ENCODE measurements at places on chromosomes 5 and 9. TPM values are rescaled to one million over a fixed set of nuclear protein-coding genes. Genes with fewer than 3 reads are reported as not detected.
A peak's percentile ranks its signal among the peaks of the same experiment; 100 is the strongest.

DNA sequence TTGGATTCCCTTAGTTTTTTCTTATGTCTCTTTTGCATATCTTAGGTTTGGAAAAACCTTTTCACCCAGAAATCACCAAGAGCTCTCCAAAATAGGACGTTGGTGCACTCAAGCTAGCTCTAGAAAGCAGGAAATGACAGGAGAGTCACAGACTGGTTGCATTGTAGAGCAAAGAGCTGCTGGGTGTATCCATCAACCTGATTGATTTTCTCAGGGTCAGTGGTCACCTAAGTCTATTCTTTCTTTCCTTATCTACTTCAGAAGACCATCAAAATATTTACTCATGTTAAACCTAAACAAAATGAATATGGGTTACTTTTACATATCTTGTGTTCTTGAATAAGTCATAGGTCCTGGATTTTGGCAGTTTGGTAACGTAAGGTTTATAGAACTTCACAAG, 14.9 kb downstream of the SLC26A2 start:
- no peak for DNase-seq

- no peak for DNase-seq
Observed at GRCh38 chr5:88085462-88085861, 183.2 kb downstream of the TMEM161B start.

- DNase-seq = no peak
Observed at GRCh38 chr9:98456156-98456613, 200.7 kb upstream of the TBC1D2 start.

DNA sequence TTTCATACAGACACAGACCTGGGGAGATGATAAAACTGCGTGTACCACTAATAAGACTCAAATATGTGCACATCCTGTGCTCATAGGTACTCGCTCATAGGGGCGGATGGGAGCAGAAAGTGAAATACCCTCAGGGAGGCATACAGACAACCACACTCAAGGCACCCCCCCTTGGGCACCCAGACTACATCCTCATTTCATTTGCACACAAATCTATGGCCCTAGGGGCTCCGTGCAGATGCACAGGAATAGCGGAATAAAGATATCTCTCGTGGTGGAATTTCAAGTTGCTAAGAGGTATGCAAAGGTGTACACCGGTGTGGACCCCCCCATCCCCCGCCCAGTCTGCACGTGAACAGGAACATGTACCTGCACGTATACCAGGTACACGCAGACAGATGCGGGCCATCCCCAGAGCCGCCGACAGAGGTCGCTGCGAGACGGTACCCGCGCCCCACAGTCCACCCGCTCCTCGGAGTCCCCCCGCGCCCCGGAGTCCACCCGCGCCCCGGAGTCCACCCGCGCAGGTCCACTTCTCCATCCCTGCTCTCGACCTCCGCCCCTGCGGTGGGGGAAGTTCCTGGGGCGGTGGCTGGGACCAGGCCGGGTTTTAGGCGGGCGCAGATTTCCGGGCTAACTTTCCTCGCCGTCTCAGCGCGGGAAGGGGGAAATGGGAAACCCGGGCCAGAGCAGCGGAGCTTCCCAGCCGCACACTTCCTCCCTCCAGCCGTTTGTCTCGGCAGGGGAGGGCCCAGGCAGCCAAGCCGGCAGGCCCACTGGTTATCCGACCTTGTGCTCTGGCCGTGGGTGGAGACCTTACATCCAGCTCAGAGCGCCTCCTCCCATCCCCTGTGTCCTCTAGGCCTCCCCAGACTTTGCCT, 1.0 kb upstream of the IL12B start:
- DNase-seq = peak; percentile 92

DNA sequence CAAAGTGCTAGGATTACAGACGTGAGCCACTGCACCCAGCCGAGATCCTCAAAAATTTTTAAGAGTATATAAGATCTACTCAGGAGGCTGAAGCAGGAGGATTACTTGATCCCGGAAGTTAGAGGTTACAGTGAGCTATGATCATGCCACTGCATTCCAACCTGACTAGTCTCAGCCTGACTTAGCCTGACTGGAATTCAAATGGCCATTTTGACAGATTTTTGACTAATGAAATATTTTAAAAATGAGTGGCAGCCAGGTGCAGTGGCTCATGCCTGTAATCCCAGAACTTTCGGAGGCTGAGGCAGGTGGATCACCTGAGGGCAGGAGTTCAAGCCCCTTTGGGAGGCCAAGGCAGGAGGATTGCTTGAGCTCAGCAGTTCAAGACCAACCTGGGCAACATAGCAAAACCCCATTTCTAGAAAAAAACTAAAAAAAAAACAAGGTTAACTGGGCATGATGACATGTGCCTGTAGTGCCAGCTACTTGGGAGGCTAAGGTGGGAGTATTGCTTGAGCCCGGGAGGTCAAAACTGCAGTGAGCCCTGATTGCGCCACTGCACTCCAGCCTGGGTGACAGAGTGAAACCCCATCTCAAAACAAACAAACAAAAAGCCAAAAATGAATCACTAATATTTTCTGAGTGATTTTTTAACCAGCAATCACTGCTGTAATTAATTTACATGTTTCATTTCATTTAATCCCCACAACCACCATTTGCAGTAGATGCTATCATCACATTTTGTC, 16.6 kb downstream of the ATOX1 start:
- no peak for DNase-seq

DNA sequence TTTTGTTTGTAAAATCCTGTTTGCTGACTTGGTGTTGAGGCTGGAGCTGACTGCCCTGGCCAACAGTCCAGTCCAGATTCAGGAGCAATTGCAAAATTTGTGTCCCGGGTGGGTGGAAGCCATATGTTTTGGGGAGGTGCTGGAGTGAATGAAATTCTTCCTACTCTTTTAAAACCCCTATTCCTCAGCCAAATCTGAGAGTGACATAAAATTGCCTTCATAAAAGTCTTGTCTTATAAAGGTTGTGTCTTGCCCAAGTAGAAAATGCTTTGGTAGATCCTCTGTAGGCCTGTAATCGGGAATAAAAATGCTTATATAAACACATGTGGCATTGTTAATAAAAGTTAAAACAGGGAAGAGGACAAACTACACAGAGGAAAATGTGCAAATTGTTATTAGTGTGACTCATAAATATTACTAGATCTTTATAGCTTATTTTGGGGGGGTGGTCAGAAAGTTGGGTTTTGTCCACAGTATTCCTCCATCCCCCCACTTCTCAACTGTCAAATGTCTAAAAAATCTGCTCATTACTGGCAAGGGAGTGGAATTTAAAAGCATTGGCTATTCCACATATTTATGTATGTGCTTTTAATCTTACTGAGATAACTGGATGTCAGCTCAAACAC, 45.6 kb downstream of the NNT start:
- no peak for DNase-seq

- no peak for DNase-seq
Observed at GRCh38 chr5:32449262-32449661, 4.7 kb upstream of the ZFR start.

The CDH12 gene
- total RNA-seq = not detected

GRCh38 chr9:15843931-15844330, 291.1 kb downstream of the CCDC171 start:
- DNase-seq = no peak

The DCANP1 gene
- not detected for total RNA-seq

DNA sequence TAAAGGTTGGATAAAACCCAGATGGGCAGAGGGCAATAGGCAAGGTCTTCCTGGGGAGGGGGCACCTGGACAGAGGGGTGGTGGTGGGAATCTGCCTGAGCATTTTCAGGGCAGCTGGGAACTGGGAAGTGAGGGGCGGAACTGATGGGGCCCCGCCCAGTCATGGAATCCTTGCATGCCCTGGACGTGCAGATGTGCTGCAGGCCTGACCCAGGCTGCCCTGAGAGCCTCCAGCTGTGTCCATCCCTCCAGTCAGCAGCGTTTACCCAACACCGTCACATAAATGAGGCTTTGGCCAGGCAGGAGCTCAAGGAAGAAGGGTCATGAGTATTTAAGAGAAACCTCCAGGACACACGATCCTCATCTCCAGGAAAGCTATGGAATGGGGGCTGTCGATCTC, 70.3 kb downstream of the DAB2IP start:
- DNase-seq = no peak

DNA sequence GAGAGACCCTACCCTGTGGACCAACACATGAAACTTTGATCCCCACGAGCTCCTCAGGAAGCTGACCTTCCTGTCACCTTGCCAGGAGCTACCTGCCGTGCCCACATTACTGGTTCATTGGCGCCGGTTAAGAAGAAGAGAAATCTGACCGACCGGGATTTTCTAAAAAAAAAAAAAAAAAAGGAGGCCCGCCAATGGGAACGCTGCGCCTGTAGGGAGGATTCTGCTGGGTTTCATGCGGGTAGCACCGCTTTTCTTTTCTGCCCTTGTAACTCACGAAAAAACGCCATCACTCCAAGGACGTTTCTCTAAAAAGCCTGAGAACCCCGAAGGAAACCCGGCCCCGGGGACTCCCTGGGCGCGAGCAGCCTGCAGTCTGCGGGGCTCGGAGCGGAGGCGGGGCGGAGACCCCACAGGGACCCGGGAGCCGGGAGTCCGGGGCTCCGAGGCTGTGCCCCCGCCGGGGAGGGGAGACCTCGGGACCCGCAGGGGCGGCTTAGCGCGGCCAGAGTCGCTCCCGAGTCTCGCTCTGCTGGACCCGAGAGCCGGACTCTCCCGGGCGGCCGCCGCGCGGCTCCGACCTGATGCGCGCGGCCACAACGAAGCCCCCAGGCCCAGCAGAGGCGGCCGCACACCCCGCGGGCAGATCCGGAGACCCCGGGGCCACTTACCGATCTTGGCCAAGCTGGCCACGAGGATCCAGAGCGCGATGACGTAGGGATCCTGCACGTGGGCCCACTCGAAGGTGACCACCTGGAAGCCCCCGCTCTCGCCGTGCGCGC, 617 bp downstream of the SLC9A3 start:
- no peak for DNase-seq

DNA sequence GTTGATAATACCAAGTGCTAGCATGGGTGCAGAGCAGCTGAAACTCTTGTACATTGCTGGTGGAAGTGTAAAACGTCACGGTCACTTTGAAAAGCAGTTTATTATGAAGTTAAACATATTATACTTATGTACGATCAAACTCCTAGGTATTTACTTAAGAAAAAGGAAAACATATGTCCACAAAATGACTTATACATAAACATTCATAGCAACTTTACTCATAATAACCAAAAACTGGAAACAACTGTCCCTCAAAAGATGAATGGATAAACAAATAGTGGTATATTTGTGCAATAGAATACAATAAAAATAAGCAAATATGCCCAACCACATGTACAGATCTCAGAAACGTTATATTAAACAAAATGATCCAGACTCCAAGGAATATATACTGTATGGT, 92.3 kb upstream of the TRIO start:
- no peak for DNase-seq

GRCh38 chr5:130055572-130055971, 151.3 kb downstream of the CHSY3 start:
- DNase-seq = no peak

- no peak for DNase-seq
Observed at GRCh38 chr5:139885857-139886208, 90.2 kb downstream of the PSD2 start.

GRCh38 chr9:134693641-134694367, 52.2 kb downstream of the COL5A1 start:
- DNase-seq = no peak

The PHF24 gene
- 0.39 TPM for total RNA-seq

DNA sequence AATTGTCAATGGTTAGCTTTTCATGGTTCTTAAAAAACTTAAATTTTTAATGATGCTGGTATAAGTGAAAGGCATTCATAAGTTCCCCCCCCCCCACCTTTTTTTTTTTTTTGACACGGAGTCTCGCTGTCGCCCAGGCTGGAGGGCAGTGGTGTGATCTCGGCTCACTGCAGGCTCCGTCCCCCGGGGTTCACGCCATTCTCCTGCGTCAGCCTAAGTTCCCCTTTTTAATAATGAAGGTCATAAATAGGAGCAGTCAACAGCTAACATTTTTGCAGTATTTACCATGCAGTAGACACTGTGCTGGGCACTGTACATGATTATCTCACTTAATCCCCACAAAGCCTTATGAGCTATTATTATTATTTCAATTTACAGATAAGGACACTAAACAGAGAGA, 556.3 kb downstream of the PDE4D start:
- no peak for DNase-seq

- no peak for DNase-seq
Observed at GRCh38 chr9:98994172-98995058, 50.7 kb downstream of the COL15A1 start.

DNA sequence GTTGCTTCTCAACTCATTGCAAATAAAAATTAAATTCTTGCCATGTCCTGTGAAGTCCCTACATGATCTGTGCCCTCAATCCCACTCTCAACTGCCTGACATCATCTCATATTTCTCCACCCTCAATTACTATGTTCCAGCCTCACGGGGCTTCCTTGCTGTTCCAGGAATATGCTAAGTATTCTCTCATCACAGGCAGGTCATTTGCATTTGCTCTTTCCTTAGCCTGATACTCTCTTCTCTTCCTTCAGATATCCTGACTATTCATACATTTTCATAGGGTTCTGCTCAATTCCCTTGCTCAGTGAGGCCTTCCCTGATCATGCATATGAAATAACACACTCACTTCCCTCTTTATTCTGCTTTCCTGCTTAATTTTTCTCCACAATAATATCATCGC, 135.1 kb upstream of the DAB2 start:
- DNase-seq = no peak

- no peak for DNase-seq
Observed at GRCh38 chr9:71648453-71648852, 119.9 kb downstream of the CEMIP2 start.

- no peak for DNase-seq
Observed at GRCh38 chr5:124056991-124057723, 545.2 kb downstream of the CSNK1G3 start.

The GPR151 gene
- total RNA-seq = not detected

- no peak for DNase-seq
Observed at GRCh38 chr9:112035166-112035826, 138.7 kb downstream of the UGCG start.

The OR13C8 gene
- not detected for total RNA-seq

The CD72 gene
- 7.0 TPM for total RNA-seq

The CORO2A gene
- total RNA-seq = 2.5 TPM

The IL5 gene
- not detected for total RNA-seq

DNA sequence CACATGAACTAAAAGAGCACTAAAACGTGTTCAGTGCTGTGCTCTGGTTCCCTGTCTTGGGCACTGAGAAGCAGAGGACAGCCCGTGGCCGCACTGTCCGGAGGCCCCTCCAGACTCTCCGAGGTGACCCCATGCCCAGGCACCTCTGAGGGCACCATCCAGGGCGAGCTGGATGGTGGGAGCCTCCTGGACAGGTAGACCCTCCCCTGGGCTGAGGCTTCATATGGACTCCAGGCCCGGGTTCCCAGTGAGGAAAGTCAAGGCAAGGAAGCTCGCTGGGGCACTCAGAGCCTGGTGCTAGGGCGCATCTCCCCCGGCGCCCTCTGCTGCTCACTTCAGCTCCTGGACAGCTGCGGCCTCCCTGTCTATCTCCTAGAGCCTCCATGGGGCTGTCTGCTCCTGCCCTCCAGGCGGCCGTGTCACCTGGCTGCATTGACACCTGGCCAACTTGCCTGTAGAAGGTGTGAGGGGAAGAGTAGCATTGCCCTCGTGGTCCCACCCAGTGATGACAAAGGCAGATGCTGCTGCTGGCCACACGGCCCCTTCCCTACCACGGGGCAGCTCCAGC, 178.2 kb upstream of the IRX1 start:
- DNase-seq = no peak

The FBN2 gene
- 1.4 TPM for total RNA-seq

GRCh38 chr5:161086461-161086860, 234.4 kb upstream of the ATP10B start:
- DNase-seq = no peak

Measured in mesenteric fat pad (tissue), 1 donor.